ENCODE measurements at places on chromosomes 13 and 19.
A peak's percentile ranks its signal among the peaks of the same experiment; 100 is the strongest.

DNA sequence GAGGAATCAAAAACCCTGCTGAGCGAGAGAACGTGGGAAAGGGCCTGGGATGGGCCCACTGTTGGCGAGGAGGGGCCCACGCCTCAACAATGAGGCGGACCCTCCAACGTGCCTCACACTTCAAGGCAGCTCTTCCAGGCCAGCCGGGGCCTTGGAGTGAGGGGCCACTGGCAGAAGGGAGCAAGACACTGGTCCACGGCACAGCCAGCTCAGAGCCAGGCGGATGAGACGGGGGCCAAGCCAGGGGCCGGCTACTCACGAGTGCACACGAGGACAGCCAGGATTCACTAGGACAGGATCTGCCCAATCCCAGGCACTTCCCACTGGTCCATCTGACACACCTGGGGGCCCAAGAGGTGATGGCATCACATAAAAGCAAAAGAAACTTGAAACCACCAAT, 20.5 kb downstream of the ELL start:
- DNase-seq, result no peak

GRCh38 chr13:38686577-38687245, at the start of gene FREM2:
Gene FREM2, plus strand, starts transcription at chr13:38687077. Its CDS starts 268 bp downstream, at chr13:38687345.
- peak; percentile 33 for DNase-seq

- DNase-seq, result no peak
Observed at GRCh38 chr19:51595190-51596175, 24.4 kb downstream of the ZNF175 start.

DNA sequence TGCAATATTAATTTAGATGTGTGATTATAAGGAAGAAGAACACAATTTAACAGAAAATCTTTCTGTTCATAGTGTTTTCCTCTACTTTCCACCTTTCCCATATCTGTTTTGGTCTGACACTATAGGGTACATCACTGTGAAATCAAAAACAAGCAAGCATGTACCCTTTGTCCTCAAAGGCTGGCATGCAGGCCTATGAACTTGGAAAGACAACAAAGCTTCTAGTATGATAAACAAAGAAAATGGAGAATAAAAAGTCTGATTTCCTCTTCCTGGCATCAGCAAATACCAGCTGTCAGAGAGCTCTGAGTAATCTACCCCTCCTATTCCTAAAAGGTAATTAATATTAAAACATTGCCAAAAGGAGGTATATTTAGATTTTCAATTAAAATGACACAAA, 5.6 kb upstream of the NEK3 start:
- no peak for DNase-seq

DNA sequence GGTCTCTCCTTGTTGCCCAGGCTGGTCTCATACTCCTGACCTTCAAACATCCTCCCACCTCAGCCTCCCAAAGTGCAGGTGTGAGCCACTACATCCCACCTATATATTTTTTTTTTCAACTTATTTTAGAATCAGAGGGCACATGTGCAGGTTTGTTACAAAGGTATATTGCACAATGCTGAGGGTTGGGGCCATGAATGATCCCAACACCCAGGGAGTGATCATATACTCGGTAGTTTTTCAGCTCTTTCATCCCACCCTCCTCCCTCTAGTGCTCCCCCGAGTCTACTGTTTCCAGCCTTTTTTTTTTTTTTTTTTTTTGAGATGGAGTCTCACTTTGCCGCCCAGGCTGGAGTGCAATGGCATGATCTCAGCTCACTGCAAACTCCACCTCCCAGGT, 38.4 kb upstream of the ADGRE1 start:
- no peak for DNase-seq

- no peak for DNase-seq
Observed at GRCh38 chr19:51029718-51030117, 3.3 kb upstream of the KLK11 start.
